ENCODE measurements at places on chromosomes 2 and 18.

GRCh38 chr18:45402485-45403056 lies 212.7 kb upstream of the SLC14A2 start:
- DNase-seq: no peak

- no peak for DNase-seq
Measured at GRCh38 chr2:117378653-117379052, 435.8 kb upstream of the DDX18 start.

GRCh38 chr2:226699321-226699720 lies 100.3 kb downstream of the IRS1 start:
- peak; percentile 80 for DNase-seq

DNA sequence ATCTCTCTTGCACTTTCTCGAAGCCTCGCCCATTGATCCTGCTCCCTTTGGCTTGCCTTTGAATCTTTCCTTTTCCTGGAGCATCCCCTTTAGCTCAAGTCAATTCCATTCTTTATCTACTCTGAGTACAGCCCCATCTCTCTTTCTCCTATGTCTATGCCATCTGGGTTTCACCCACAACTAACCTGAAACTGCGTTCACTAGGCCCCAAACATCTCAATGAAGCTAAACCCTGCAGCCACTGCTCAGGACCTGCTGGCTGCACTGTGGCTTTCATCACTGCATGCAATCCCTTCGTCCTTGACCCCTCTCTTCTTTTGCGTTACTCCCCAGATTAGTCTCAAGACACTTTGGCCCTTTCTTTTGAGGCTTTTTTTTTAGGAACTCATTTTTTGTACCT lies 81.6 kb upstream of the CYRIA start:
- DNase-seq: no peak

GRCh38 chr2:239882781-239883180 lies 142.4 kb downstream of the NDUFA10 start:
- DNase-seq: no peak

DNA sequence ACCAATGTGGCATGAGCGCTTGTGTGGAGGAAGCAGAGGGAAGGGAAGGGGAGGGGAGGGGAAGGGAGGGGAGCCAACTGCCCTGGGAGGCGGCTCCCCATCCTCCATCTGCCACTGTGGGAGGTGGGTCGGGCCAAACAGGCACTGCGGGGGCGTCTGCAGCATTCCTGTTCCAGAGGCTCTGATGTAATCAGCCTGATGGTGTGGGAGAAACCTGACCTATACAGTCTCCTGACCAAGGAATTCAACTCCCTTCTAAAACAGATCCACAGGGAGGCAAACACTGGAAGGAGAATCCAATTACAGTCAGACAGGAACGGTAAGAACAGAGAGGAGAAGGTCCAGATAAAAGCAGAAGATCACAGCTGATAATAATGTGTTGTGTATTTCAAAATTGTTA lies 88.8 kb downstream of the CD8B2 start:
- peak; percentile 69 for DNase-seq
